ENCODE measurements at places on chromosomes 16 and 17.
A peak's percentile ranks its signal among the peaks of the same experiment; 100 is the strongest.

- DNase-seq: no peak
Measured at GRCh38 chr17:43018008-43018853, 4.0 kb downstream of the VAT1 start.

DNA sequence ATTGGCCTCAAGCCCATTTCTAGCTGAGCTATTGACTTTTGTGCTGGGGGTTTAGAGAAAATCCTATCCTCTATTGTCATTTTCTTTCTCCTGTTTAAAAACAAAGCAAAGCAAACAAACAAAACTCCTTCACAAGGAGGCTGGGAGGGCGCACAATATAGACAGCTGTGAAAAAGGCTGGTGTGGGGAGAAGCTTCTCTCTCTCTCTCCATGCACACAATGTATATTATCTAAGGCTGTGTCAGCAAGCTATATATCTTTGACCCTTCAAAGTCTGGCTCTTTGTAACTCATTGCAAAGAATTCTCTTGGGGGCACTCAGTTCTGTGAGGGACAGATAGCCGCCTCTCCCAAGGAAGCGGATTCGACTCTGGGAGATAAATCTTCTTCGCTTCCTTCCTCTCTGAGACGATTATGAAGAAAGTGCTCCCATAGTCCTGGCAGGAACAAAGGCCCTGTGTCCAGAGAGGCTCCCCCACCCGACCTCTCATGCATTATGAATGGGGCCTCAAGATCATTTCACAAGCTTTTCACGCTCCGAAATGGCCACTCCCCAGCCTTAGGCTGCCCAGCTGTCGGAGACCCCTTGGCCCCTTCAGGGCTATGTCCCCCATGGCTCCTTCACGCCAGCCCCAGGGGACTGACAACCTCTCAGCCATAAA is 33.2 kb upstream of the MEAK7 start:
- DNase-seq: no peak

- peak; percentile 62 for DNase-seq
Measured at GRCh38 chr16:70779361-70779760, 21.6 kb downstream of the VAC14 start.

- DNase-seq: peak; percentile 60
Measured at GRCh38 chr16:66036184-66036583, 330.3 kb upstream of the CDH5 start.

- no peak for DNase-seq
Measured at GRCh38 chr16:57019746-57020145, 30.4 kb downstream of the NLRC5 start.

GRCh38 chr17:44376124-44376523 is 12.5 kb upstream of the FAM171A2 start:
- DNase-seq: no peak

GRCh38 chr17:12995106-12995895 is 22.5 kb downstream of the ELAC2 start:
- no peak for DNase-seq

DNA sequence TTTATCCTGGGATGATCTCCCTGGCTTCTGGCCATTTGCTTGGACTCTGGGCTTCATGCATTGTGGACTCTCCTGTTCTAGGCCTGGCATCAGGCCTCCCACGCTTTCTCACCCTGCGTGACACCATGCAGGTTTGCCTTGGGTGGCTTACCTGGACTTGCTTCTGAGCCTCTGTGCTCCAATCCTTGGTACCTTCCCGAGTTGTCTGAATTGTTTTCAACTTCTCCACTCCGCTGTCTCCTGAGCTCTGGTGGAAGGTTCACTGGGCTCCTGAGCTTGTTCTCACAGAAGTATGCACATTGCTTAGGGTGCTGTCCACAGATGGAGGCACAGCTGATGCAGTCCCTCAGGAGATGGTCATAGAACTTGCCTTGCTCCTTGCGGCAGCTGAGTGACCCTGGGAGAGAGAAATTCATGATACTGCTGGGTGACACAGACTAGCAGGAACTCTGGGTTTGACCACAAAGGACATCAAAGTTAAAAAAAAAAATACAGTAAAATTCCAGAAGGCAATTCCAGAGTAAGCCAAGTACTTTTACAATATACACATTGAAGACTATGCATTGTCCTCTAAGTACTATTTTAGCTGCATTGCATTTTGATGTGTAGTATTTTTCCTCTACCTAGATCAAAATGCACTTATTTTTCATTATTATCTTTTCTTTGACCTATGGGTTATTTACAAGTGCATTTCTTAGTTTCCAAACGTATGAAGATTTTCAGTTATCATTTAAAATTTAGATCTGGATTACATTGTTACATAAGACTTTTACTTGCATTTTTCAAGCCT is 23.1 kb downstream of the TNFRSF13B start:
- no peak for DNase-seq
